ENCODE measurements at places on chromosomes 1 and 21. TPM values are rescaled to one million over a fixed set of nuclear protein-coding genes. Genes with fewer than 3 reads are reported as not detected.

Gene C1orf185
- total RNA-seq = not detected

Gene SMCP
- total RNA-seq = not detected

Gene CFAP57
- total RNA-seq = not detected

GRCh38 chr1:8409606-8410005 lies 91.7 kb downstream of the SLC45A1 start:
- DNase-seq = no peak

DNA sequence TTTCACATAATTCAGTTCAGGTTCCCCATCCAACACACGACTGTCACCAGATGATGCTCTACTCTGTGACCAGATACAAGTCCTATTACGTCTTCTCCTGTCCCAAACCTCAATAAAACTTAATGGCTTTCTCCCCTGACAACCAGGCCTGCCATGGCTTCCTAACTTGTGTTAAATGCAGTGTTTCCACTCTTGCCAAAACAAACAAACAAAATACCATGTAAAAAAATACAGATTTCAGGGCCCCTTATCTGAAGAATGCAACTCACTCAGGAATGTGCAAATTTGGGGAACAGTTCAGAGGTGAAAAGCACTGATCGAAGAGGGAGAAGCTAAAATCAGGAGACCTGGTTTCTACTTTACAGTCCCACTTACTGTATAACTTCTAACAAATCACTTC lies 863 bp upstream of the NUF2 start:
- DNase-seq = no peak

GRCh38 chr1:180234369-180235076 lies 4.5 kb downstream of the LHX4 start:
- DNase-seq = no peak

GRCh38 chr1:202756391-202756790 lies 46.1 kb upstream of the SYT2 start:
- DNase-seq = no peak

DNA sequence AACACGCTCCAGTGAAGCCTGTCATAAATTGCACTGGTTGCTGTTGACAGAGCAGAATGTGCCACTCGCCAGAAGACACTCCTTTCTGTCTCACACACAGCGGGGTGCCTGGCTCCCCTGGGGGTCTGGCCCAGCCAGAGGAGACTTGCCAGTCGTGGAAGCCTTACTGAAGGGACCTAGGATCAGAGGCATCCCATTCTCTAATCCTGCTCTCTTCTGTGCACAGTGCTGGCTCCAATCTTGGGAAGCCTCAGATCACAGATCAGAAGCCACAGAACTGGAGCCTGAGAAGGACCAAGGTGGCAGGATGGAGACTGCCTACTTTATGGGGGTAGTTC lies 1.4 kb downstream of the SLC9A1 start:
- DNase-seq = peak; percentile 34

GRCh38 chr1:5660141-5660935 lies 331.9 kb downstream of the NPHP4 start:
- DNase-seq = no peak
